Right atrium auricular region (tissue), 2 donors: ENCODE measurements at places on chromosomes 12 and 14. TPM values are rescaled to one million over a fixed set of nuclear protein-coding genes. Genes with fewer than 3 reads are reported as not detected.

GRCh38 chr12:3117144-3117581 lies 40.0 kb downstream of the TSPAN9 start:
- DNase-seq = peak; percentile 70
- H3K27ac ChIP-seq = peak overlapping the region; percentile 86
- H3K4me1 ChIP-seq = peaks cover 61% of the 10 kb centered on the region
- H3K4me3 ChIP-seq = no peak overlapping the region
- no peaks in the 10 kb centered on the region for H3K27me3 ChIP-seq

GRCh38 chr14:79136071-79137044 lies 966.2 kb downstream of the NRXN3 start:
- H3K27ac ChIP-seq = no peak overlapping the region
- no peak for DNase-seq
- no peaks in the 10 kb centered on the region for H3K36me3 ChIP-seq
- H3K4me1 ChIP-seq = no peaks in the 10 kb centered on the region

DNA sequence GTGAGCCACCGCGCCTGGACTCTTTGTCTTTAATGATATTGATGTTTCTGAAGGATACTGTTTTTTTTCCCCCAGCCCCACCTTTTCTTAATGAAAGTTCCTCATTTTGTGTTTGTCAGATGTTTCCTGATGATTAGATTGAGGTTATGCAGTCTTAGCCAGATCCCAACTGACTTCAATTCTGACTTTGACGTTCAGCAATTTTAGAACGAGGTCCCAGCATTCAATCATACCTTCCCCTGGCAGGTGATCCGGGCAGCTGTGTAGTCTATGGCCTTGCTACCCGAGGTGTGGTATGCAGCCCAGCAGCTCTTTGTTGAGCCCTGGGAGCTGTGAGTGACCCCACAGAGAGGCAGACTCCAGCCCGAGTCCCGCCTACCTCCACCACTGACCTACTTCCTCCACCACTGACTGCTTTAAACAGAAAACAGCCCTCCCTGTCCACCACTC lies 82.7 kb downstream of the LGMN start:
- no peak overlapping the region for H3K4me3 ChIP-seq
- H3K4me1 ChIP-seq = no peaks in the 10 kb centered on the region
- DNase-seq = no peak
- no peaks in the 10 kb centered on the region for H3K27me3 ChIP-seq
- peaks cover 15% of the 10 kb centered on the region for H3K36me3 ChIP-seq
- H3K27ac ChIP-seq = peak overlapping the region; percentile 9

GRCh38 chr12:49219417-49220026 lies 30.6 kb upstream of the TUBA1A start:
- H3K27ac ChIP-seq = no peak overlapping the region
- no peaks in the 10 kb centered on the region for H3K27me3 ChIP-seq
- no peaks in the 10 kb centered on the region for H3K36me3 ChIP-seq
- no peak overlapping the region for H3K4me3 ChIP-seq
- DNase-seq = no peak
- H3K4me1 ChIP-seq = no peaks in the 10 kb centered on the region

- no peak overlapping the region for H3K4me3 ChIP-seq
- no peak overlapping the region for H3K27ac ChIP-seq
- no peaks in the 10 kb centered on the region for H3K27me3 ChIP-seq
- peaks cover 28% of the 10 kb centered on the region for H3K4me1 ChIP-seq
- no peaks in the 10 kb centered on the region for H3K36me3 ChIP-seq
- no peak for DNase-seq
Observed at GRCh38 chr12:92080911-92081285, 64.7 kb downstream of the BTG1 start.

GRCh38 chr14:88130057-88130432 lies 125.1 kb downstream of the GPR65 start:
- H3K4me3 ChIP-seq = no peak overlapping the region
- H3K27me3 ChIP-seq = no peaks in the 10 kb centered on the region
- H3K36me3 ChIP-seq = no peaks in the 10 kb centered on the region
- no peak for DNase-seq
- peak overlapping the region; percentile 15 for H3K27ac ChIP-seq

The LMBR1L gene
- 14.6 TPM for total RNA-seq

The KRT3 gene
- total RNA-seq = not detected

The SUSD6 gene
- 19.2 TPM for total RNA-seq

The APOF gene
- total RNA-seq = not detected

The ZNF219 gene
- total RNA-seq = 66.6 TPM
